Heart left ventricle (tissue), 16 donors: ENCODE measurements at places on chromosomes 2 and 18. TPM values are rescaled to one million over a fixed set of nuclear protein-coding genes. Genes with fewer than 3 reads are reported as not detected.

The CABLES1 gene
- polyA plus RNA-seq: 0.88 TPM

The CTLA4 gene
- polyA plus RNA-seq: not detected

The ANKRD62 gene
- polyA plus RNA-seq: not detected

The LNPK gene
- 5.0 TPM for polyA plus RNA-seq

The DPY30 gene
- 64.3 TPM for polyA plus RNA-seq

The ATP5MC3 gene
- 1,066 TPM for polyA plus RNA-seq

The GAL3ST2 gene
- polyA plus RNA-seq: not detected

The C2orf66 gene
- polyA plus RNA-seq: not detected

The RGPD3 gene
- polyA plus RNA-seq: 0.14 TPM

The RNU2-63P gene
- polyA plus RNA-seq: not detected

The STON1 gene
- 2.6 TPM for polyA plus RNA-seq

The NT5C1B gene
- not detected for polyA plus RNA-seq

DNA sequence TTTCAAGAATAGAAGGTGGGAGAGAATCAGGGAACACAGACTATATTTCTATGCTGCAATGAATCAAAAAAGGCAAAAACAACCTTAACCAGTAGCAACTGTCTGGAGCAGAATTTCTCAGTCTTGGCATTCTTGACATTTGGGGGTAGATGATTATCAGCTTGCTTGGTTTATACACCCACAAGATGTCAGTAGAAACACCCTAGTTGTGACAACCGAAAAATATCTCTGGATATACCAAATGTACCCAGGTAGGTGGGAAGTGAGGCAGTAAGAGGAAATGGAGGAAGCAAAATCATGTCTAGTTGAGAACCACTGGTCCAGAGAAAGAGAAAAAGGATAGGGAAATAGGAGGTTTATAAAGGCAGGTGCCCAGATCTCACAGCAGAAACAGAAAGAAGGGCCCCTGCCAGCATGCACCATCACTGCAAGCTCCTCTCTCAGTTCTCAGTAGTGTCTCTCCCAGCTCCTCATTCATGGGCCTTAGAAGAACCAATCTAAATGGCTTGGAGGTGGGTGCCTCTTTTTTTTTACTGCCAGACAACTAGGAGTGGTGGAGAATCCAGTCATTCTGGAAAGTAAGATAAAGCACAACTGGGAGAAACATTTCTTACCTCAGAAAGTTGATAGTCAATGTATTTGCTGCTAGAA is 50.4 kb downstream of the MBD2 start:
- no peak overlapping the region for H3K4me3 ChIP-seq
- DNase-seq: no peak
- H3K27me3 ChIP-seq: no peaks in the 10 kb centered on the region
- H3K36me3 ChIP-seq: peaks cover 8% of the 10 kb centered on the region

GRCh38 chr2:181106789-181107627 is 126.6 kb downstream of the UBE2E3 start:
- H3K27me3 ChIP-seq: no peaks in the 10 kb centered on the region
- peaks cover 16% of the 10 kb centered on the region for H3K4me1 ChIP-seq
- H3K36me3 ChIP-seq: no peaks in the 10 kb centered on the region
- H3K27ac ChIP-seq: no peak overlapping the region

- peaks cover 6% of the 10 kb centered on the region for H3K27me3 ChIP-seq
- H3K27ac ChIP-seq: no peak overlapping the region
- H3K4me3 ChIP-seq: no peak overlapping the region
- H3K4me1 ChIP-seq: no peaks in the 10 kb centered on the region
- H3K36me3 ChIP-seq: no peaks in the 10 kb centered on the region
- DNase-seq: no peak
Observed at GRCh38 chr2:75424936-75425619, 135.7 kb downstream of the EVA1A start.

- H3K4me3 ChIP-seq: no peak overlapping the region
- no peaks in the 10 kb centered on the region for H3K27me3 ChIP-seq
- no peak for DNase-seq
- H3K36me3 ChIP-seq: no peaks in the 10 kb centered on the region
- H3K27ac ChIP-seq: no peak overlapping the region
- no peaks in the 10 kb centered on the region for H3K4me1 ChIP-seq
Observed at GRCh38 chr2:16709769-16710168, 44.1 kb upstream of the CYRIA start.

- H3K27me3 ChIP-seq: no peaks in the 10 kb centered on the region
- no peaks in the 10 kb centered on the region for H3K36me3 ChIP-seq
- H3K4me1 ChIP-seq: no peaks in the 10 kb centered on the region
- no peak overlapping the region for H3K4me3 ChIP-seq
- no peak for DNase-seq
Observed at GRCh38 chr2:211611061-211611518, 927.5 kb downstream of the ERBB4 start.

DNA sequence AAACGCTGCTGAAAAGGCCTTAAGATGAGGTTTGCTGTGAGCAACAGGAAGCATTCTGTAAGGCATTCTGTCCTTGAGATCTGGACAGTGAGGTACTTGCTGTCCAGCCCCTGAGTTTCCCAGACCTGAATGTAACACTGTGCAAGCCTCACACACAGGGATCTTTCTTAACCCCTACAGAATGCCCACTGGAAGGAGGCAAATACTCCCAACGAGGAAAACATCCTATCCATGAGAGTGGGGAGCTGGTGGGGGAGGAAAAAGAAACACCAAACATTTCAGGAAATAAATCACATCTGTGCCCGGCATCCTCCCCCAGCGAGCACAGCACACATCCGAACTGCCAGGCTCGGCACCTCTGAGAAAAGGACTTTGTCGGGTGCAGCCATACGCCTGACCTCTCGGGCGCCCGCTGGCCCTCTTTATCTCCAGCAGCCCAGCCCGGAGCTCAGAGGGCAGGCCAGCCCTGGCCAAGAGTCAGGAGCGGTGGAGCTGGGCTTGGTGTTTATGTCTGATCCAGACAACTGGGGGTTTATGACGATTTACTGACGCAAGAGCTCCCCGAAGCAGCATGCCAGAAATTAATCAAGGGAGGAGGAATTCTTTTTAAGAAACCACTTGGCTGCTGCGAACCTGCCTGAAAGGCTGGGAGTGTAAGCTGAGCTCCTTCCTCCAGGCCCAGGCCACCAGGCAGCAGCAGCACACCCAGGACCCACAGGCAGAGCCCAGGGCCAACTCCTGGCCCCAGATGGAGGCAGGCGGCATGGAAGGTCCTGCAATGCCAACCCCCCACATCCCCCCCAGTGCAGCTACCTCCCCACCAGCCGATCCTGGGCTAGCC is 72.2 kb downstream of the HDAC4 start:
- no peaks in the 10 kb centered on the region for H3K27me3 ChIP-seq
- no peaks in the 10 kb centered on the region for H3K36me3 ChIP-seq
- H3K4me1 ChIP-seq: peaks cover 29% of the 10 kb centered on the region
- H3K4me3 ChIP-seq: no peak overlapping the region
- peak; percentile 89 for DNase-seq
- H3K27ac ChIP-seq: peak overlapping the region; percentile 92

GRCh38 chr18:25145731-25146511 is 206.0 kb downstream of the ZNF521 start:
- no peaks in the 10 kb centered on the region for H3K36me3 ChIP-seq
- H3K4me1 ChIP-seq: peaks cover 4% of the 10 kb centered on the region
- H3K27me3 ChIP-seq: no peaks in the 10 kb centered on the region
- no peak overlapping the region for H3K4me3 ChIP-seq
- DNase-seq: no peak

GRCh38 chr2:237178396-237178795 is 92.7 kb downstream of the COPS8 start:
- H3K4me3 ChIP-seq: no peak overlapping the region
- no peaks in the 10 kb centered on the region for H3K36me3 ChIP-seq
- peaks cover 2% of the 10 kb centered on the region for H3K4me1 ChIP-seq
- H3K27me3 ChIP-seq: no peaks in the 10 kb centered on the region

GRCh38 chr2:158529379-158530259 is 72.9 kb downstream of the PKP4 start:
- no peak overlapping the region for H3K27ac ChIP-seq
- no peaks in the 10 kb centered on the region for H3K36me3 ChIP-seq
- no peaks in the 10 kb centered on the region for H3K4me1 ChIP-seq
- DNase-seq: no peak

GRCh38 chr2:148528356-148529064 is 116.0 kb upstream of the EPC2 start:
- H3K4me3 ChIP-seq: no peak overlapping the region
- H3K4me1 ChIP-seq: no peaks in the 10 kb centered on the region
- DNase-seq: no peak
- no peaks in the 10 kb centered on the region for H3K27me3 ChIP-seq
- no peaks in the 10 kb centered on the region for H3K36me3 ChIP-seq

GRCh38 chr2:43790147-43790546 is 16.3 kb downstream of the DYNC2LI1 start:
- H3K36me3 ChIP-seq: peaks cover 83% of the 10 kb centered on the region
- DNase-seq: no peak
- H3K27ac ChIP-seq: no peak overlapping the region
- H3K4me3 ChIP-seq: no peak overlapping the region
- no peaks in the 10 kb centered on the region for H3K27me3 ChIP-seq

- H3K4me3 ChIP-seq: peak overlapping the region; percentile 64
- H3K36me3 ChIP-seq: no peaks in the 10 kb centered on the region
- DNase-seq: no peak
- no peaks in the 10 kb centered on the region for H3K4me1 ChIP-seq
- H3K27me3 ChIP-seq: no peaks in the 10 kb centered on the region
- no peak overlapping the region for H3K27ac ChIP-seq
Observed at GRCh38 chr2:55923982-55924321, 370 bp upstream of the EFEMP1 start.

DNA sequence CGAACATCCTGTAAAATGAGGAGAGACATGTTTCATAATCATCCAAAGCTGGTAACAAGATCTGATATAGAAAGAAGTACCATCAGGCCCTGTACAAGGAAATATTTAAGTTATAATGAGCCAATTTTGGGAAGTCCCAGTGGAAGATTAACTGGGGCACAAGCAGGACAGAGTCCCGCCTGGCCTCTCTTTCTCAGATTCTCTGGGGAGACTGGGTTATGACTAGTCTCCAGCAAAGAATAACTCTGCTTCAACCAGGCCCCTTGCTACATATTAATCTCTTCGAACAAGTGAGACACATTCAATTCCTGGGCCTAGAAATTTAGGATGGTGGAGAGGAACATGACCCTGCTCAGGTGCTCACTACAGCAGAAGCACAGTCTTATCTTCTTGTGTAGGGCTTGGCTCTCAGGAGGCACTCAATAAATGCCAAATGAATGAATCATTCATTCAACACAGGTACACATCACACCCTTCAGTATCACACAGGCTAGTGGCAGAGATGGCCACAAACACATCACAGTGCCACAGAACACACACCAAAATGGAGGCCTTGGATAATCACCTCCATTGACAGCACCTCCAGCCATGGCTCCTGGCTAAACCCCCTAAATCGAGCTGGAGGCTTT is 46.4 kb upstream of the RNF152 start:
- no peaks in the 10 kb centered on the region for H3K36me3 ChIP-seq
- no peak for DNase-seq
- no peak overlapping the region for H3K4me3 ChIP-seq
- no peak overlapping the region for H3K27ac ChIP-seq
- H3K4me1 ChIP-seq: no peaks in the 10 kb centered on the region
- H3K27me3 ChIP-seq: no peaks in the 10 kb centered on the region

GRCh38 chr2:95040426-95040825 is 14.9 kb downstream of the MAL start:
- H3K4me1 ChIP-seq: peaks cover 17% of the 10 kb centered on the region
- no peak overlapping the region for H3K4me3 ChIP-seq
- no peak for DNase-seq
- no peaks in the 10 kb centered on the region for H3K36me3 ChIP-seq
- H3K27ac ChIP-seq: no peak overlapping the region

DNA sequence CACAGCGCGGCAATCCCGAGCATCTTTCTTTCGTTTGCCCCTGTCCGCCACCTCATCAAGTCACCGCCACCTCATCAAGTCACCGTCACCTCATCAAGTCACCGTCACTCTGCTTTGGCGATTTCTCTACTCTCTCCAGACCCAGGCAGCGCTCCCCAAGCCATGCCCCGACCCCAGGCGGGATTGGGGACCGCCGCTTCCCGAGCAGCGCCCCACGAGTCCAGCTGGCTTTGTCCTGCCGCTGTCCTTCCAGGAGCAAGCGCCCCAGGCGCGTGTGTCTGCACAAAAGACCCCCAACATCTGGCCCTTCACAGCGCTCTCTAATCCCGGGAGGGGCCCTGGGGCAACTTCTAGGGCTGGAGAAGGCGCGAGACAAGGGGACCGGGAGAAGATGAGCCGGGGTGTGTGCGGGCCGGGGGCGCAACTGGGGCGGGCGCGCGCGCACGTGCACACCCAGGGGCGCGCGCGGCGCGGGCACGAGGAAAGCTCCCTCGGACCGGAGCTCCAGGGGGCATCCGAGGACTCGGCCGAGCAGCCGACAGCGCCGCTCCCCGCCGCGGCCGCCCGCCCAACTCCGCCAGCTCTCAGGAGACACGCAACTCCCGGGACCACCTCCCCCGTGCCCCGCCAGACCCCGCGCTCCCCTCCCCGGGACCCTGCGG is 633 bp upstream of the RNF152 start:
- H3K27ac ChIP-seq: peak overlapping the region; percentile 84
- no peaks in the 10 kb centered on the region for H3K27me3 ChIP-seq
- no peaks in the 10 kb centered on the region for H3K36me3 ChIP-seq
- peak; percentile 61 for DNase-seq
- H3K4me3 ChIP-seq: peak overlapping the region; percentile 95

GRCh38 chr2:119469661-119470297 is 38.1 kb downstream of the TMEM37 start:
- peak; percentile 12 for DNase-seq
- H3K27ac ChIP-seq: no peak overlapping the region
- H3K27me3 ChIP-seq: no peaks in the 10 kb centered on the region
- H3K36me3 ChIP-seq: no peaks in the 10 kb centered on the region

GRCh38 chr18:78927156-78927555 is 52.5 kb upstream of the SALL3 start:
- DNase-seq: no peak
- H3K36me3 ChIP-seq: no peaks in the 10 kb centered on the region
- no peaks in the 10 kb centered on the region for H3K4me1 ChIP-seq
- no peaks in the 10 kb centered on the region for H3K27me3 ChIP-seq

GRCh38 chr2:132776287-132776686 is 106.3 kb upstream of the LYPD1 start:
- H3K4me3 ChIP-seq: no peak overlapping the region
- no peak for DNase-seq
- no peaks in the 10 kb centered on the region for H3K27me3 ChIP-seq

DNA sequence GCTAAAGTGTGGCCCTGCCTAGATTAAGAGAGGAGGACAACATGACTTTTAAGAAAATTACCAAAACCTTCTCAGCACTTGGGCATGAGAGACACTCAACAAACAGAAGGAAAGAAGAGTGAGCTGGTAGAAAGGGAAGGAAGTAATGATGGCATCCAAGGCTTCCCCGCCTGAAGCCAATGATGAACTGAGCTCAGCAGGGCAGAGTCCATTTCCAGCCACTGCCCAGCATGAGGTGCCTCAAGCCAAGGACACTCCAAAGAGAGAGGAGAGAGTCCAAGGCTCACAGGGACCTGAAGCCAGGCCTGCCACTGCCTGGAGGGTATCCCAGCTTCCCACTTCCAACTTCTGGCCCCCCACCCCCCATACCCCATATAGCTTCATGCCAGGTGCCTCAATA is 9.5 kb upstream of the TNS1 start:
- DNase-seq: no peak
- H3K4me1 ChIP-seq: peaks cover 37% of the 10 kb centered on the region
- H3K36me3 ChIP-seq: no peaks in the 10 kb centered on the region
- H3K4me3 ChIP-seq: no peak overlapping the region
- no peak overlapping the region for H3K27ac ChIP-seq
